Activated T-helper 9 cell treated with anti-CD3 and anti-CD28 coated beads, Interleukin-2, amount 50 U/mL, for 16 hours (primary cell): ENCODE measurements at places on chromosomes 3 and 15.

DNA sequence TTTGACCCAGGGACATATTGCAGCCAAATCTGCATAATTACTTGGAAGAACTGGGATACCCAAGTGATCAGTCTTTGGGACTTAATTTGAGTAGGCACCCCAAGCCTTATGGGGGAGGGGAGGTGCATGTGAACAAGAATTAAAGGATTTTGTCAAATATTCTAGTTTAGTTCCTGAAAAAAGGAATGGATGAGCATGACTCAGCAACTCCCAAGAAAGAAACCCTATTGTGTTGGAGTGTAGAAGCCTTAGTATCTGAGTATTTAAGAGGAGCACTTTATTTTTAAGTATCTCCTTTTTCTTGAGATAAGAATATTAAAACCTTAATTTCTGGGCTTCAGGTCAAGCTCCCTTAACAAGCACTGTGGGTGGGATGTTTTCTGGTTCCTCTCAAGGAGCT, 222.4 kb downstream of the CD47 start:
- DNase-seq: no peak

DNA sequence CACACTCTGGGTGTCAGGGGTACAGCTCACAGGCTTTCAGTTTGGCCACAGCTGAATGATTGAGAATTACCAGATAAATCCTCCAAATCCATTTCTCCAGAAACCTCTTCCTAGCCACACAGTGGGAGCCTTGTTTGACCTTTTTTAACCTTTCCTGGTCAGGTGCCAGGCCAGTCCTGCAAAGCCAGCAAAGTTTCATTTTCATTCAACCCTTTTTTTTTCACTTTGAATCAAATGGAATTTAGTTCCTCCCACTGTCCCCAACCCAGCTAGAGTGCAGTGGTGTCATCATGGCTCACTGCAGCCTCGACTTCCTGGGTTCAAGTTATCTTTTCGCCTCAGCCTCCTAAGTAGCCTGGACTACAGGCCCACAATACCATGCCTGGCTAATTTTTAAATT, 67.8 kb downstream of the NSUN3 start:
- no peak for DNase-seq

GRCh38 chr3:150673966-150674365, 29.8 kb downstream of the ERICH6 start:
- DNase-seq: no peak

DNA sequence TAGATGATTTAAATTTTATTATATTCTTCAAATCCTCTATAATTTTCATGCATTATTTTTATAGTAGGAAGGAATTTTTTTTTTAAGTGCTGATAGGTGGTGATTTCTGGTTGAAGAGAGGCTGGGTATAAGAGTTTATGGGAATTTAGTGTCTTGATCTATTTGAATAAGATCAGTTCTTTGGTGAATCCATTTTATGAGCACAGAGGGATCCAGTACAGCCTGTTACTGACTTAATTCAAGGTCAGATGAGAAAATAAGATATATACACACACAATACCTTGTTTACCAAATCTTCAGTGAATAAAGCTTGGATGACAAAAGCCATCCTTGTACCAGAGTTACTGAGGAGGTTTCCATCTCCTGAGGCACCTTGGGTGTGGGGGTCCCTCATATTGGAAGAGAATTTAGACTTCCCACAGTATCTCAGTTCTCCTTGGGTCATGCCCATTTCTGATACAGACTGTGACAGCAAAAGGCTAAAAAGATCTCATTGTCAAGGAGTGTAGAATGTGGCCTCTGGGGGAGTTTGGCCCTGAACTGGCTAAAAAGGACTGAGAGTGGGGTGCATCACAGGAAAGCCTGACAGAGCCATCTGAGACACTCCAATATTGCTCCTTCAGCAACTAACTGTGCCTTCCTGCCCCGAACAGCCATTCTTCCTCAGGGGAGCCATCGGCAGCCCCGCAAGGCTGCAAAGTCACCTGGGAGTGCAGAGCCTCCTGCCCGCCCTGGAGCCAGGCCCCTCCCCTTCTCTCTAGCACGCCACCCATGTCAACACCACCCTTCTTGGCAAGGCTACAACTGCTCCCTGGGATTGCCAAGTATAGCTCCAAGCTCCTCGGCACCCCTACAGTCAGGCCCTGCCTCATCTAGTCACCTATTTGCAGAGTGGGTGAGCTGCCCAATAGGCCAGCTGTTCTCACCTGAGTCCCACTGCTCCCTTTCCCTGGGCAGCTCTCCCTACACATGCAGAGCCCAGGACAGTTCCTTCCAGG, 43.1 kb upstream of the HACD2 start:
- no peak for DNase-seq

DNA sequence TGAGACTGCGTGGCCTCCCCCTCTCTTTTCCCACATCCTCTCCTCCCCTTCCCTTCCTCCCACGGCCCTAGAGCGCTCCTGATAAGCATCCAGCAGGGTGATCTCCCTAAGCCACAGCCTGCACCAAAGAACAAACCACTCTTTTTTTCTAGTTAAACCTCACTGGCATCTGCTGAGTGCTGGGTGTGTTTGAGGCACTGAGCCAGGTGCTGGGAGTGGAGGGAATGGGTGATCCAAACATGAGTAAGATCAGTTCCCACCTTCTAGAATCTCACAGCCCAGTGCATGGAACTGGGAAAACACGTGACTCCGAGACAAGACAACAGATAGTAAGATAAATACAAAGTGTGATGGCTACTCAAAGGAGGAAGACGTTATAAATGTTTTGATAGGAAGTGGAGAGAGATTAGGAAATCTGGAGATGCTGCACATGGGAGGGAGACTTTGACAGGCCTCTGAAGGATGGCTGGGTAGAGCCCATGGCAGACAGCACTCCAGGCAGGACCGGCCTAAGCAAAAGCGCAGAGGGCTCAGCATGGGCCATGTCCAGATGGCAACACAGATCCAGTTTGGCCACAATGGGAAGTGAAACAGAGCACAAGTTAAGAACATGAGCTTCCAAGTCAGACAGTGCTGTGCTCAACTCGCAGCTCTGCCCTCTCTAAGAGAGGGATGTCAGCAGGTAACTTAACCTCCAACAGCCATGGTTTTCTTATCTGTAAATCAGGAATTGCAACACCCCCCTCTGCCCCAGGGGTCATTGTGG, 55.6 kb downstream of the CCR3 start:
- DNase-seq: no peak

- DNase-seq: no peak
Measured at GRCh38 chr3:182516597-182517336, 276.5 kb upstream of the ATP11B start.

GRCh38 chr3:131701153-131701770, 198.5 kb upstream of the MRPL3 start:
- no peak for DNase-seq

DNA sequence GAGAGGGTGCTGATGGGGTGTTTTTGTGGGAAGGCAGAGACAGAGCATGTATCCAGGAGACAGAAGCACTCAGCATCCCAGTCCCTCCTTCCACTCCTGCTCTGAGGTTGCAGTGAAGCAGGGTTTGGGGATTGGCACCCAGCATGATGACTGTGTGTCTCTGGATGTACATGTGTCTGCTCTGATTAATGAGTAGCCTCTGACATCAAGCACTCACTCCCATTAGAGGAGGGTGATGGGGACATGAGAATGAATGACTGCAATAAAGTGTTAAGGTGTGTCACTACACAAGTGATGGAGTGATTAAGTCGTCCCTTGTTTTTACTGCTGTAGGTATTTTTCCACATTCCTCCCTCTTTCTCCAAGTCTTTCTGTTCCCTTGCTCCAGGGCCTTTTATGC, 9.6 kb upstream of the MYZAP start:
- DNase-seq: no peak

GRCh38 chr3:135889443-135889842, 76.1 kb upstream of the PPP2R3A start:
- no peak for DNase-seq

DNA sequence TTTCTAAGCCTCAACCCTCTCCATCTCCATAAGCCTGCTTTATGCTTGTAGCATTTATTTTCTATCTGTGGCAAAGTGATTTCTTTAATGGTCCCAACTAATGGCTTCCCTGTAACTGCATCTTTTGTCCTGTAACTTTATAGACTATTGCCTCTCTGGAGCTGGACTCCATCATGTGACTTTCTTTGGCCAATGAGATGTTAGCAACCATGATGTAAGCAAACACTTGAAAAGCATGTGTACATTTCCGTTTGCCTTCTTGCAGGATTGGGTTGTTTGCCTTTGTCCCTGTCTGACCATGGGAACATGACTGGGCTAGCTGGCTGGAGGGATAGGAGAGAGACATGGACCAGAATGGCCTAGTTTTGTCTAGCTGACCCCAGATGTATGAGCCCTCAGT, 106.0 kb upstream of the LRIG1 start:
- no peak for DNase-seq

GRCh38 chr3:149384911-149385321, 7.5 kb upstream of the TM4SF1 start:
- no peak for DNase-seq

- no peak for DNase-seq
Measured at GRCh38 chr3:54859184-54859583, 68.7 kb downstream of the LRTM1 start.

DNA sequence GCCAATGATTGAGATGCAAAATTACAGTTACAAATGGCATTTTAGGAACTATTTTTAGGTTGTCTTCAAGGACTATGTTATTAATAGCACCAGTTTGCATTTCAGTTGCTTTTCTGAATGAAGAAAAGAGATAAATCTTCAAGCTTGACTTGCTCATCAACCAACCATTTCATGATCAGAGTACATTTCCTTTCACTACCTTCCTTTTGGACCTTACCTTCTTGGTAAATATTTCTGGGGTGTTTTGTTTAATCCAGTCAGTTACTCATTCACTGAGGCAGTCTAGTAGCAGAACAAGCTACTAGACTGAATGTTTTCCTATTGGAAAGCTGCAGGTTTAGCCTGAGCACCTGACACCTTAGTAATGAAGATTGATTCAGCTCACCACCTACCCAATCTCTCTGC, 8.2 kb downstream of the SLC27A2 start:
- DNase-seq: no peak

GRCh38 chr3:43732747-43733425, 42.1 kb downstream of the ABHD5 start:
- DNase-seq: no peak

GRCh38 chr3:54283470-54283869, 161.1 kb downstream of the CACNA2D3 start:
- DNase-seq: no peak

GRCh38 chr15:52163321-52164190, 27.6 kb downstream of the GNB5 start:
- peak; percentile 3 for DNase-seq

DNA sequence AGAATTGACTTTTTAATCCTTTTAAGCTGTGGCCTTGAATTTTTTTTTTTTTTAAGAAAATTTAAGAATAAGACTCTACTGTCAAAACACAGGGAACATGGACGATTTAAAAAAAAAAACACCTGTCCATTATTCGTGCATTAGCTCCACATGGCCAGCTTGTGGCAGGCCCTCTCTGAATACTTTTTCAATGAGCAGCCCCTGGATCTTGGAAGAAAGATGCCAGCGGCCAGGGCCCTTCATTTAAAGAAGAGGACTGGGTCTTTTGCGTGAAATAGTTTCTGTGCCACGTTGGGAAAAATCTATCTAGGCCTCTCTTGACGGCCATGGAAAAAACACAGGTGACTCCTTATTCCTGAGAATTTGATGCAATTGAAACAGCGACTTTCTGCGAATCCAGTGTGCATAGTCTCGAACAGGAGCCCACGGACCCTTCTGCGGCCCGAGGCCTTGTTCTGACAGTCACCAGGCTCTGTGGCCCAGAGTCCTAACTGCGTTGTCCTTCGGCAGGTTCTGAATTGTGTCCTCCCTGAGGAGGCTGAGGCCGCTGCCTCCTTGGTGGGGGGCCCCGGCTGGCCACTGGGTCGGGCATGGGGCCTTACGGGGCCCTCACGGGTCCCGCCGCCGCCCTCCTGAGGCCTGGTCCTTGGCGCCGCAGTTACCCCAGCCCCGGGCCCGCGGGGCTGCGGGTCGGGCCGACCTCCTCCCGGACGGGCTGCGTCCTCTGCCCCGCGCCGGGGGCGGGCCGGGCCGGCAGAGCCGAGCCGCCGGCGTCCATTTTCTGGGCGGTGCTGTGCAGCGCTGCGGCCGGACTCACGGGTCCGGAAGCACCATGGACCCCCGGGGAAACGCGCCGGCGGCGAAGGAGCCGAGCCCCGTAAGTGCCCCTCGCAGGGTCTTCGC, 33.5 kb downstream of the ZBTB38 start:
- DNase-seq: peak; percentile 34

DNA sequence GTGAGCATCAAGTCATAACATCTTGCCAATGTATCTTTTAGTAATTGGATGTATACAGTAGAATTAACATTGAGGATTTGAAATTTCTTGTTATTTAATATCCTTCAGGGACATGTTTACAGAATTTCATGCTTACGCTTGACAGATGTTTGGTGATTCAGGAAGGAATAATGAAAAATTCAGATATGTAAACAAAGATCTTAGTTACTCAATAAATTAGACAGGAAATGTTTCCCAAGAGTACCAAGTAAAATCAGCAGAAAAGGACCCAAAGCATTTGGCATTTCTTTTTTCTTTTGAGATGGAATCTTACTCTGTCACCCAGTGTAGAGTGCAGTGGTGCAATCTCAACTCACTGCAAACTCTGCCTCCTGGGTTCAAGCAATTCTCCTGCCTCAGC, 4.7 kb upstream of the COL6A5 start:
- no peak for DNase-seq

DNA sequence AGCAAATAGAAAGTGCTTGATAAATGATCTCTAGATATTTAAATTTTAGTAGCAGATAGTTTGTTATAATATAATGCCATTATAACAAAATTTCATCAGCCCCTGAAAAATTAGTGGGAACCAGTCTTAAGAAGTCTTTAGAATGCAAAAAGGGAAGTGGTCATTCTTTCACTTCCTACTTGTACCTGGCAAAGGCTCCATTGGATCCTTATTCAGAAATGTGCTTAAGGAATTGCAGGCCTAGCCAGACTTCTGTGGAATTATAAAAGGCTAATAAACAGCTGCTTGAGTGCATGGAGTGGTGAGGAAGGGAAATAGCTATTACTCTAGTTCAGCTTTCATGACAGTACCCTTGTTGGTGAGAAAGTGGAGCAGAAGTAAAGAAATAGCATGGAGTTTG, 24.2 kb downstream of the PPM1L start:
- no peak for DNase-seq

DNA sequence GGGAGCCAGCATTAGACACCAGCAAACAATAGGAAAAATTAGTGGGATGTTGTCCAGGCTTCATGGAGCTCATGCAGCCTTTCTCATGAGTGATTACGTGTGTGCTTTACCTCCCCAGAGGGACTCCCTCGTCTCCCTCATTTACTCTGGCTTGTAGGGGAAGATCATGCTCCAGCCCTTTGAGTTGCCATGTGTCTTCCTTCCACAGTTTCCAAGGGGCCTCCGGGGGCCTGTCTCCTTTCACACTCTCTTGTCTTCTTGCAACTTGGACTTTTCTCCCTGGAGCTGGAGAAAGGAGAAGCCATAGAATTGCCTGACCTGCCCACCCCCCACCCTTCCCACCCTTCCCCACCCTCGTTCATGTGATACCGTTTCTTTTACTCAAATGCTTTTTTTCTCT, 98.7 kb downstream of the FAM43A start:
- no peak for DNase-seq
